BJ (cell line): ENCODE measurements at places on chromosomes 2 and 18.

GRCh38 chr2:233141901-233142300 is 81.8 kb downstream of the INPP5D start:
- no peak for DNase-seq

- DNase-seq, result no peak
These were observed 54.6 kb downstream of the ZFP36L2 start for GRCh38 chr2:43171789-43172188.

- no peak for DNase-seq
These were observed 291.0 kb upstream of the DOK6 start for GRCh38 chr18:69109686-69110085.

DNA sequence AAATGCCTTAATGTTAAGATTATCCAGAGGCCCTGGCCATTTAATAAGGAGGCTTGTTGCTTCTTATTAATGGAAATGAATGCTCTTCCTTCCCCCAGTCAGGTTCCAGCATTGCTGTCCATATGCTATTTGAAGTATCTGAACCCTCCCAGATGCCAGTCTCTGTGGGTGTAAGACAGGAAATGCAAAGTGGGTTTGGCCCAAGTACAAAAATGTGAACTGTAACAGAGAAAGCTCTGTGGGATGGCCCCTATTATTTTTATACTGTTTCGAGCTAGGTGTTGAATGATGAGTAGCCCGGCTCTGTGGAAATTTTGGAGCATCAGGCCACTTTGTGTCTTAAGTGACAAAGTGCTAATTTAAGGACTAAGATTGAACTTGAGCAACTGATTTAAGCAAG is 141.0 kb downstream of the UXS1 start:
- peak; percentile 37 for DNase-seq

GRCh38 chr2:100895934-100896685 is 76.2 kb downstream of the NPAS2 start:
- no peak for DNase-seq

- DNase-seq, result no peak
These were observed 55.6 kb upstream of the ACMSD start for GRCh38 chr2:134782792-134783191.

DNA sequence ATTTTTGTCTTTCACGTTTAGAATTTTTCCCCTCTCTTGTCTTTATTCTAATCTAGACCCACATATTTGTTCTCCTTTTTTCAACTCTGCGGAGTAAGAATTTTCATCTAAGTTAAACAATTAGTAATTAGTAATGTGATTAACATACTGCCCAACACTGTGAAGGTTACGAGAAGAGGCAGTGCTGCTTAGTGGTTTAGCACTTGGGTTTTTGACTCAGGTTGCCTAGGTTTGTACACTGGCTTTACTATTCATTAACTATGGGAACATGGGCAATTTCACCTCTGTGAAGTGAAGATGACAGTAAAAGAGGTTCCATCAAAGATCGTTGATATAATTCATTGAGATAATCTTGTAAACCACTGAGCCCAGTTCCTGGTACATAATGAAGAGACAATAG is 82.2 kb upstream of the PNPT1 start:
- DNase-seq, result no peak

DNA sequence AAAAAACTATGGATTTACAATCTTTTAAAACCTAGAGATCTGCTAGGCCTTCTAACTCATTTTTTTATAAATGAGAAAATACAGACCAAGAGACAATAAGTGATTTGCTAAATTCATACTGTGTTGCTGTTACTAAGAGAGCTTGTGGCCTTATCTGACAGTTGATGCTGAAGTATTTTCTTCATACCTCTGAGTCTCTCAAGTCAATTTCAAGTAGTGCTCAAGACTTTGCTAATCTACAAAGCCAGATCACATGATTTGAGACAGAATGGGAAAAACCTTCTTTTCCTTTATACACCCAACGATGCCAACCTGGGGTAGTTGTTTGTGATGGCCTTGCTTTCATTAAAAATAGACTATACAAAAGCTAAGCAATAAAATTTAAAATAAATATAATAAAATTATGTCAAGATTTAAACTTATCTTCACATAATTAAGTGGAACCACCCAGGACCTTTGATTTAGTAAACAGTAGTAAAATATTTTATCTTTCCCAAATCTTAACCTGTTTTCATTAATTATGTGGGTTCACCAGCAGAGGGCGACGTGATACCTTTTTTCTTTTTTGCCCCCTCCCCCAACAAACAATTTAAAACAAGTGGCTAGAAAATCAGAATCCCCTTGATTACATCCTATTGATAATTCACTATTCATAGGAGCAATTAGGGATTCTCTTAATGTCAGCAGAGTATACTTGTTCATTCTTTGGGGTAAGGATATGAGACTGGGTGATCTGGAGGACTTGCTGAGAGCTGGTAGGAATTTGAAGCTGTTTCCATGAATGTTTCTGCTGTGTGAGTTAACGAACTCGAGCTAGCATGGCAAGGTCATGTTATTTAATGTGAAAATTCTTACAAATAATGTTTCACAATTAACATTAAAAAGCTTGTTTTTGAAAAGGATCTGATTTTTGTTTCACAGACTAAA is 49.6 kb upstream of the SLC5A7 start:
- no peak for DNase-seq

DNA sequence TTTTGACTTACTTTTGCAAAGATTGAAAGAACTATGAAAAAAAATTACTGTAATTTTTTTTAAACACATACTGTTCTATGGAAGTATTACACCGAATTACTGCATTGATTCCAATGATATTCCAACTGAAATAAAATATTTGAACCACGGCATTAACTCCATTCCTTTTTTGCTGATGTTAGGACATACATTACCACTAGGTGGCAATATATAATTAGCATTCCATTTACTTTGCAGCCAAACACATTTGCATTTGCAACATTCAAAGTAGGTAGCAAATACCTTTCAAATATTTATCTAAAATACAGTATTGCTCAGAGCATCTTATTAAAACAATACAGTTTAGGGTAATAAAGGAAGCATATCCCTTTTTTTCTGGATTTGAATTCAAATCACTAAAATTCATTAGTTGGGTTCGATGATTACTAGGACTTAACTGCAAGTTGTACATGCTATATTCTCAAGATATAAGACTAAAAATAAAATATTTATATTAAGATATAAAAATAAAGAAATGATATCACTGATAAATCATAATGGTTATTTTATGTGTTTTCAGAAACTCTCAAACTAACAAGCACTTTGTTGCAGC is 31.3 kb downstream of the LANCL1 start:
- no peak for DNase-seq

DNA sequence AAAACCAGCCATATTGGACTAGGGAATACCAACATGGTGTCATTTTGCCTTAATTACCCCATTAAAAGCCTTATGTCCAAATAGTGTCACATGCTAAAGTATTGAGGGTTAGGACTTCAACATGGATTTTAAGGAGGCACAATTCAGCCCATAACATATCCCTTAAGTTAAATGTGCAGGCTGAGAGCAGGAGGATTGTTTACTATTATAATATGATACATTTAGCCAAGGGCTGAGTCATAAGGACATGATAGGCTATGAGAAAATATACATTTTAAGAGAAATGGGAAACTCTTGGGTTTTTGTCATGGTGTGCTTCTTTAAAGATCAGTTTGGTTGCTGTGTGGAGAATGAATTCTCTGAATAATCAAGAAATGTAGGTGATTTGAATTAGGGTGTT is 136.8 kb downstream of the RDH14 start:
- no peak for DNase-seq

GRCh38 chr2:236674238-236674637 is 104.6 kb downstream of the ACKR3 start:
- no peak for DNase-seq

- no peak for DNase-seq
These were observed 151.8 kb downstream of the SH3RF3 start for GRCh38 chr2:109280804-109281203.

- no peak for DNase-seq
These were observed 28.2 kb upstream of the ATG16L1 start for GRCh38 chr2:233223059-233223894.

DNA sequence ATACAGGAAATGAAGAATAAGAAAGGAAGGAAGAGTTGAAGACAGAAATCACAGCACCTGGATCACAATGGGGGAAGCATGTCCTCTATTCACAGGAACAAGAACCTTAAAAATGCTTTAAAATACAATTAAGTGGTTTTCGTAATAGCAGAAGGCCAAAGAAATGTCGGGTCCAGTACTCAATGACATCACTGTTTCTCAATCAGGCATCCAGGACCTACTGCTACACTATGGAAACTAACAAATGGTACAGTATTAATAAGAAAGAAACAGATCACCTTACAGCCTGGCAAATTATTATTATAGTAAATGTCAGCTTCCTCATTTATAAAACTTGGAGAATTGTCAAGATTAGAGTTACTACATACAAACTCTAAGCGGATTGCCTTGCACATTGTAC is 15.8 kb downstream of the HNRNPLL start:
- DNase-seq, result no peak

DNA sequence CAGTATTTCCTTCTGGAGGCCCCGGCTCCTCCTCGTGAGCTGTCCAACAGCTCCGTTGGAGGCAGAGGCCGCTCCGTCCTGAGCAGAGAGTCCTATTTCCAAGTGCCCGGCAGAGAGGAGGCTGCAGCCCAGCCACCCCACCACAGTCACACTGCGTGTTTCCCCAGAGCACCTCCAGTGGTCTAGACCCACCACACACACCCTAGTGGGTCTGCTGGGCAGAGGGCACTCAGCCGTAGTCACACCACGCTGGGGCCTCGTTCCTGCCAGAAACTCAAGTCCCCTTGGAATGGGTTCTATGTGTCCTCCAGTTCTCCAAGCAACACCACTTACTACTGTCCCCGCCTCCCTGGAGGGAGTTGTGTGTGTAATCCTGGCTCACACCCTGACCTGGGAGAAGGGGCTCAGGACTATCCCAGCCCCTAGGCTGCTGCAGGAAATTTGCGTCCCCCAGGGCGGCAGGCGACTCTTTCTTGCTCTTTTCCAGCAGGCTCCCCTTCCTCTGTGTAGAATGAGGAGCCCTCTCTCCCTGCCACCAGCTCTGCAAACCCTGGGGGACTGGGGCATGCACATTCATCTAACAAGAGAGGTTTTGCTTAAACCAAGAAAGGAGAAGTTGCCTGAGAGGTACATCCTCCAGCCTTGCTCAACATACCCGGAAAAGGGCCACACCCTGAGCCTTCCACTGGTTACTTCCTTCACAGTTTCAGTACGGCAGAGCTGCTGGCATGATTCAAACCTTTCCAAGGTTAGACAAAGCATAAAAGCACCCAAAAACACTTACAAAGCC is 114.1 kb downstream of the NDUFA10 start:
- no peak for DNase-seq

- no peak for DNase-seq
These were observed 17.6 kb upstream of the CASP8 start for GRCh38 chr2:201242571-201243277.

DNA sequence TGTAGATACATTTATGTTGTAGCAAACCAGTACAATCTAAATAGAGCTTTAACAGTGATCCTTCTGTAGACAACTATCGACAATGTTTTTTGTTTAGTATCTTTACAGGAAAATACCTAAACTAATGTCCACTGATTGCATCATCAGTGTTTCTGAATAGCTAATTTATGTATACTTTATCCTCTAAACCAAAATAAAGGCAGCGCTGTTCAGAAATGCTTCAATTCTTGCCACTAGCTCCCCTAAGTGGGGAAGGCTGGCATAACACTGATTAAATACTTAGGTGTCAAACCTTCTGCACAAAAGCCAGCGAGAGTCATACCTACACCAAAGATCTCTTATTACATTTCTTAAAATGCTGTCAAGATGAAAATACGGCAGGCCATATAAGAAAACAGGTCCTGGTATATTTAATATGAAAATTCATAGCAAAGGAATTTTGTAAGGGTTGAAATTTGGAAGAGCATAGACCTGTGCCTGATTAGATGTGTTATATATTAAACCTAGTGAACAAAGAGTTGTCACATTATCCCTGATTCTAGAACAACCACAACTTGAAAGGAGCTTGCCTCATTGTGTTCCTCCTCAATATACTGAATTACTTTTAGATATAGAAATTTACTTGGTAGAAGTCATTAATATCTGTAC is 1693.4 kb upstream of the SLC39A10 start:
- DNase-seq, result no peak

DNA sequence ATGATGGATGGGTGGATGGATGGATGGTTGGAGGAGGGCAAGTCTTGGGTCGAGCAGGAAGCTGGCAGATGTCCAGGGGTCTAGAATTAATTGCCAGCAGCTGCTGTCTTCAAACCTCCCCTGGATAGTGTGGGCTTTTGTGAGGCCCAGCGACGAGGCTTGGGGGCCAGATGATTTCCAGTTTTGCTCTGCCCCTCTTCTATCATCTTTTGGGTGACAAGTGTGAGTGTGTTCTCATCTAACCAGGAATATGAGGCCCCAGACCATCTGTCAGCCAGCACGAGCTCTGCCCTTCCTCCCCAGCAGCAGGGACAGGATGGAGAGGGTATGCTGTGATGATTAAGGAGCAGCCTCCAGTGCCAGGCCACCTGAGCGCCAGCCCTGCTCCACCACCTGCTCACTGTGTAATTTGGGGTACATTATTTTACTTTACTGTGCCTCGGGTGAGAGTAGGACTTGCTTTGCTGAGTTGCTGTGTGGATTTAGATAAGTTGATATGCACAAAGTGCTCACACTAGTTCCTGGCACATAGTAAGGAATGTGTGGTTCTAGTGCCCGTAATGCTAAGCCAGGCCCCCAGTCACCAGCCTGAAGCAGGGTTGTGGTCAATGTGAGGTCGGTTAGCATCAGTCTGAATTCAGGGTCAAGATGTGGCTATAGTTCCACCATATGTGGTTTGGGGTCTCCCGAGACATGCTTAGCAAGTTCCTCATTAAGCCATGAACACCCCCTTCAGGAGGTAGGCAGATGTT is 251.1 kb downstream of the CYP26B1 start:
- DNase-seq, result no peak

- no peak for DNase-seq
These were observed 11.6 kb upstream of the CASP10 start for GRCh38 chr2:201171259-201171814.

- no peak for DNase-seq
These were observed 587.9 kb downstream of the NRXN1 start for GRCh38 chr2:50443868-50444630.

- DNase-seq, result no peak
These were observed 36.9 kb upstream of the PTMA start for GRCh38 chr2:231671270-231672050.

GRCh38 chr2:41989501-41990180 is 58.2 kb upstream of the PKDCC start:
- no peak for DNase-seq

- DNase-seq, result no peak
These were observed 1234.4 kb downstream of the SUCLG1 start for GRCh38 chr2:83224591-83225200.

DNA sequence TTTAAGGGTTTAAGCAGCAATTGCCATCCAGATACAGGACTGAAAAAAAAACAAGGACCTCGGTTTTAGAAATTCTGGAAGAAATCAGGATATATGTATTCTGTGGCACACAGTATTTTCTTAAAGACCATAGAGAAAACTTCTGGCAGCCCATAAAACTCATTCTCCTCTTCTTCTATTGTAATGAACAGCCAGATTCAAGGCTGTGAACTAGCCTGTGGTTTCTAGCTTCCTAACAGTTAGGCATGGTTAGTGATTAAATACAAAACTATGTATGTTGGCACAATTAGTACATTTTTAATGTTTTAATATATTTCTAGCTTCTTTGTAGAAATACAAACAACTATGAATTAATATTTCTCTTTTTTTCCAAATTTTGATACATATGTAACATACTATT is 555.7 kb downstream of the DSC3 start:
- DNase-seq, result no peak
